ENCODE measurements at places on chromosomes 5 and 9.

- DNase-seq, result no peak
Measured at GRCh38 chr5:65978251-65978650, 51.9 kb downstream of the ERBIN start.

GRCh38 chr9:31574006-31574765 lies 810.3 kb upstream of the ACO1 start:
- DNase-seq, result no peak

GRCh38 chr9:114893221-114894010 lies 37.0 kb downstream of the TNFSF8 start:
- DNase-seq, result peak; percentile 12

- no peak for DNase-seq
Measured at GRCh38 chr9:125428060-125428901, 166.7 kb downstream of the GAPVD1 start.

- no peak for DNase-seq
Measured at GRCh38 chr9:86035827-86036440, 63.4 kb downstream of the GOLM1 start.

GRCh38 chr5:62340392-62340791 lies 34.4 kb downstream of the KIF2A start:
- DNase-seq, result peak; percentile 7

- peak; percentile 38 for DNase-seq
Measured at GRCh38 chr9:128863647-128864046, 18.1 kb downstream of the KYAT1 start.

DNA sequence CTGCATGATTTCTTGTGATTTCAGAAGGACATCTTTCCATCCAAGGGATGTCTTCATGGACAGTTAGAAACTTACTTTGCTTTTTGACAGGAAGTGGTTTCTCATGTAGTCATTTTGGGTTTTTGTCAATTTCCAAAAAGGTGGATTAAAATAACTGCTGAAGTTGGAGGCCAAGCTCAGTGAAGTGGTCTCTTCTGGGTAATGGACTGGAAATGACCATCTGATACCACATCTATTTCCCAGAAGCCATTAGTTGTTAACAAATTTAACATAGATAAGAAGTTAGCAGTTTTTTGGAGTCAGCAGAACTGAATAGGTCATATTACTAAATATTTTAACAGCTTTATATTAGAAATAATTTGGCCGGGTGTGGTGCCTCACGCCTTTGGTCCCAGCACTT lies 86.2 kb upstream of the MYO10 start:
- peak; percentile 43 for DNase-seq

- DNase-seq, result no peak
Measured at GRCh38 chr5:113293975-113294310, 140.8 kb downstream of the TSSK1B start.

- DNase-seq, result no peak
Measured at GRCh38 chr9:98778251-98778650, 18.1 kb downstream of the ANKS6 start.

DNA sequence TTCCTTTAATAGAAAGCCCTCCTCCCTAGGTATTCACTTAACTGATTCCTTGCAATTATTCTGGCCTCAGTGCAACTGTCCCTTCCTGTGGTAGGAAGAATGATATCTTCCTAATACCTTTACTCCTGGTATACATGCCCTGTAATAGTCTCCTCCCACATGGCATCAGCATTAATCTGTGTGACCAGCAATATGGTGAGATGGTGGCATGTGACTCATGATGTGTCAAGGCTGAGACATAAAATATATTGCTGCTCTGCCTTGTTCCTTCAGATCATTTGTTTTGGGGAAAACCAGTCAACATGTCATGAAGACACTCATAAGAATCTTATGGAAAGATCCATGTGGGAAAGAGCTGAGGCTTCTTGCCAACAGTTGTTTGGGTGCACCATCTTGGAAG lies 149.1 kb upstream of the TRPM3 start:
- DNase-seq, result no peak

DNA sequence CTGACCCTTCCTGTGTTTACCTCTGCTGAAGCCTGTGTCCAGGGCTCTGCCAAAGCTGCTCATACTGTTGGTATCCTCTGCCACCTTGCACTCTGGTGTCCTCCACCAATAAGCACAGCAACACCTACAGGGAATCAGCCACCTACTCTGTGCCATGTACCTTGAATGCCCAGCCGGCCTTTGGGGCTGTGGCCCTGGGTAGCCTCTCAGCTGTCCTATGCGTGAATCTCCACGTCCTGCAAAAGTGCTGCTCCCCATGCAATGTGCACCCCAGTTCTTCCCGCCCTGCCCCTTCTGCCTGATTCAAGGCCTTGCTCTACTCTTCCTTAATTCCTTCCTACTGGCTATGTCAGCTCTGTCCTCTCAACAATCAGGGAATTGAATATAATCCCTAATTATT lies 506.5 kb downstream of the ARHGEF28 start:
- DNase-seq, result no peak

GRCh38 chr9:70101265-70101664 lies 57.6 kb downstream of the MAMDC2 start:
- no peak for DNase-seq

- no peak for DNase-seq
Measured at GRCh38 chr9:96068511-96068910, 193.0 kb downstream of the ERCC6L2 start.

DNA sequence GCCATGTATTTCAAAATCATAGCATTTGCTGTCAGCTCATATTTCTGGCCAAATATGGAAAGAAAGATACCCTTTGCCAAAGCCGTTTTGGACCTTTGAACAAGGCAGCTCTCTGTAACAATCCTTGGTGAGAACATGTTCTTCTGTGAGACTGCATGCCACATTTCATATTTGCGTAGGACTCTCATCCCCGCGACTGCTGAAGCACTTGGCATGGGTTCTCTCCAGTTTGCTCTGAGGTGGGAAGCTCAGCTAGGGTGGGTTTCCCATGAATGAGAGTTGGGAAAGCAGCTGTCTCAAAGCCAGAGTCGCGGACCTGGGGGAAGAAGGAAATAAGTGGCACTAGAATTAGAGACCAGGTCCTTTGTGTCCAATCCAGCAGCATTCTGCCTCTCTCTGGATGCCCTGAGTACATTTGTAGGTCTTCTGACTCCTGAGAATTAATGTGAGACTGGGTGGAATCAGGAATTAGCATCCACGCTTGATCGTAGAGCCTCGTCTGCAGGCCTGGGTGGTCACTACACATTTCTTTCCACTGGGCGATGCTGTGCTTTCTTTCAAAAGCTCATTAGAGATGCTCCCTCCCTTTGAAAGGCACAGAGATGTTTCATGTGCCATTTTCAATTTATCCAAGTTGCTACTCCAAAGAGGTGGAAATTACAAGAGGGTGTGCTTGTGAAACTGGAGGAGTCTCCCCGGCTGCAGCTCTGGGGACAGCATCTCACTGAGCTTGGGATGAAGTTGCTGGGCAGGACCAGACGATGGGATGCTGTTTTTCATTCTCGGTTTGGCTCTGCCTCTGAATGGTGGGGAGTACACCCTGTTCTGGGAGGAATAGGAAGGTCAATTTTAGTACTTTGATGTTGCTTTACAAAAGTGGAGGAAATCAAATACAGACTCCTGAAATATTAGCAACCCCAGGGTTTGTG lies 197.2 kb downstream of the GADD45G start:
- no peak for DNase-seq

DNA sequence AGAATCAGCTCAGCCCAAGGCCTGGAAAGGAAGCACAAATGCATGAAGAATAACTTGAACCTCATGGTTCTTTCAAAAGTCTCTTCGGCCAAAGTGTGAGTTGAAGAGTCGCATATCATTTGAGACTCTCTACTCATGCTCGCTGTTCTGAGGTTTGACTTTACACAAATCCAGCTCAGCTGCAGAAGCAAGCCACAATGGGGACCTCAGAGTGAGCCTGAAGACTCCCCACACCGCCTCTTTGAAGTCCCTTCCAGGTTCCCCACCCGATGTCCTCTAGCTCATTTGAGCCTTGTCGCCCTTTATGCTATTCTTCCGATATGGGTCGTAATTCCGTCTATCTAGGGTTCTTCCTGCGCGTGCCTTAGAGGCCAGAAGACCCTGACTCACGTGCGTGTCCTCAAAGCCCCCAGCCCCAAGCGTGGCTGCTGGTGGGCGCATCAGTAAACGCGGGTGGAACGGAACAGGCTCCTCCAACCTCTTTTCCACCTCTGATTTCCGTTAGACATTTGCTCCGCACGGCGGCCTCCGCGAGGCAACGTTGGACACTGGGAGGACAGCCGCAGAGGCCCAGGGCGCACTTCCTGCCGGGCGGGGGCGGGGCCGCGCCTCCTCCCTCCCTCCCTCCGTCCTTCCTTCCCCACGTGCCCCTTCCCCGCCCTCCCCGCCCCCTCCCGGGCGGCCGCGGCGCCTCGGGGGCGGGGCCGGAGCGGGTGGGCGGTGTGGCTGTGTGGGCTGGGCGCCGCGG lies at the start of gene SNX30:
TSS of gene SNX30 (plus strand) at position 745 of the 748 bp plus-strand sequence. CDS start 242 bp downstream, outside the sequence.
- DNase-seq, result peak; percentile 84

DNA sequence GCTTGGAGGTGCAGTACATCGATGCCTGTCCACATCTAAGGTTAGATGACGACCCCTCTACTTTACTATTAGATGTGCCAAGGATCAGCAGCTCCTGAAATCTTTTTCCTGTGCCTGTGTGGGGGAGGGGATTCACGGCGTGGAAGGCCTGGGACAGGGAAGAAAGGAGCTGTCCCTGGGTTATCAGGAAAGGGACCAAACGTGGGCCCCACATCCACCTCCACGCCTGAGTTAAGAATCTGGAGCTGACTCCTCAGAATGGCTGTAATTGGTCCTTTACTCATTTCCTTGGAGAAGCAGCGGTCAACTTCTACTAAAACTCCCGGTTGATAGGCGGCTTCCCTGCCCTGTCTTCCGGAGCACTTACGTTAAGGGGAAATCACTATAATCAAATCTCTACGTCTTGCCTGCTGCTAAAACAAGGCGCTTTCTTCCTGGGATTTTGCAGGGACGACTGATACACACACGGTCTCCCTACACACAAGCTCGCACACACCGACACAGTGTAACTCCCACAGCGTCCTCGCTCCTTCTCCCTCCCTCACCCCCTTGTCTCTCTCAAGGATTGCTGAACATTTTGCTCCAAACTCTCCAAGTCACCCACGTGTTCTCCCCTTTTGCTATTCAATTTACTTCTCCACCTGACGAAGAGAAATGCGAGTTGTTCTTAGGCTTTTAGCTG lies 1.4 kb downstream of the PDE4D start:
- DNase-seq, result no peak

DNA sequence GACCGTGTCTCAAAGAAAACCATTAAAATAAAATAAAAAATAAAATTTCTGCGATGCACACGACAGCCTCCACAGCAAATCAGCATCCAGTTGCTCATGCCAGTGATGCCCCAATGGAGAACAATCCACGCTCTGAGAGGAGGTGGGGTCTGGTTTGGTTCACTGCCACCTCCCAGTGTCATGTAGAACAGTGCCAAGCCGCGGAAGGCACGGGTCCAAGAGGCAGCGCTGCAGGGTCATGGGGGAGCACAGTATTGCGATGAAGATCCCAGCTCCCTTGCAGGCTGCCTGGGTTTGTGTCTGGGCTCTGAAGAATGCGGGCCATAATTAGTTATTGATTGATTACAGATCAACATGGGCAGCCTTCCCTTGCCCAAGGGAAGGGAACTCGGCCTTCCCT lies 6.1 kb upstream of the CACFD1 start:
- no peak for DNase-seq
